ENCODE measurements at places on chromosomes 13 and 19.

DNA sequence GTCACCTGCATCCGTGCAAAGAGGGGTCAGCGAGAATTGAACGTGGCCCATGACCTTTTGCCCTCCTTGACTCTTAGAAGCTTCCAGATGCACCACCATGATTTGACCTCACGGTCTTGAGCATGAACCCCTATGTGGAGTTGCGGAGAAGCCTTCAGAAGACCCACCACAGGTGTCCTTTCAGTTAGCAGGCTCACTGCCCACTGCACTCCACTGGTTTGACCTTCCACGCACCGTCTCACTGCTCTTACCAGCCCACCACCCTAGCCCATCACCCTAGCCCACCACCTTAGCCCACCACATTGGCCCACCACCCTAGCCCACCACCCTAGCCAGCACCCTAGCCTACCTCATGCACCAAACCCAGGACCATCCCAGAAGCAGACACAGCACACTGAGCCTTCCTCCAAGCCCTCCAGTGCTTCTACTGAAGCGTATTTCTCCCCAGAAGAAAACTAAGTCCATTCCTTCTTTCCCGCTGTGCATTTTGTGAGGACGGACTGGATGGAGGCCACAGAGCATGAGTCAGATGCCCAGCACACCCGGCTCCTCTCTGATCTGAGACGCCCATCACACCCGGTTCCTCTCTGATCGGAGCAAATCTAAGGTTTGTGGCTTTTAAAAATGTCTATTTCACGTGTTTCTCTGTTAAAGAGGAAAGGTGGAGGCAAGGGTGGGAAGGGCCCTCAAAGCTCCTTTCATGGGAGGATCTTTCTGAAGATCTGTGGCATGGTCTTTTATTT, 45.8 kb downstream of the SOX1 start:
- DNase-seq = no peak

- no peak for DNase-seq
Observed at GRCh38 chr19:48716562-48717291, 2.8 kb downstream of the MAMSTR start.

- peak; percentile 95 for DNase-seq
Observed at GRCh38 chr13:48094781-48095502, at the start of gene MED4. MED4 (minus strand) TSS chr13:48095104; CDS start chr13:48095078, 26 bp downstream.

- DNase-seq = peak; percentile 13
Observed at GRCh38 chr13:37074703-37075102, 15.2 kb upstream of the SUPT20H start.

DNA sequence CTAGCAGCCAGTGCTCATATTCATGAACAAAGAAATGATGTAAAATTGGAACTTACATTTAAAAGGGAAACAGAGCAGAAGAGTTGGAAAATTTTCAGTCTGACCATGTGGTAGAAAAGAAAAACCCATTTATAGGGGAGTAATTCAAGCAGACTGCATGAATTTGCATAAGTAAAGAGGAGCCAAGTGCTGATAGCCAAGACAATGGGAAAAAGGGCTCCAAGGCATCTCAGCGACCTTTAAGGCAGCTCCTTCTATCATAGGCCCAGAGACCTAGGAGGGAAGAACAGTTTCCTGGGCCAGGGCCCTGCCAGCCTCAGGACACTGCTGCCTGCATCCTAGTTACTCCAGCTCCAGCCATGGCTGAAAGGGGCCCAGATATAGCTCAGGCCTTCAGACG, 7.5 kb downstream of the DNAJC3 start:
- no peak for DNase-seq

GRCh38 chr13:27349458-27349857, 75.0 kb upstream of the GTF3A start:
- DNase-seq = no peak

- DNase-seq = no peak
Observed at GRCh38 chr13:109157275-109157674, 527.9 kb downstream of the MYO16 start.

DNA sequence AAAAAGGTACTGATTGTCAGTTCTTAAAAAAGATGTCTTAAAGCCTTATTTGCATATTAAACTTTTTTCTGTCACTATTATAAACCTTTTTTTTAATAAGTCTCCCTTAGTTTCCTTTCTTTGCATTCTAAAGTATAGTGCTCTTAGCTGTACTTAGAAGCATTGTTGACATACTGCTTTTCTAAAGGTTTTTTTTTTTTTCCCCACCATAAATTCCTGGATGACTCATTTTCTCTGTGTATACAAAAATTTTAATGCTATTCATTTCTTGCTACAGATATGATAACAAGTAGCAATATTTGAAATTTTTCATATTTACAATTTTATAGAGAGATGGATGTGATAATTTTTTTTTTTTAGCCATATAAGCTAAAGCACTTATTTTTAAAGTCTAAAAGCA, 43.5 kb downstream of the METTL21C start:
- no peak for DNase-seq

DNA sequence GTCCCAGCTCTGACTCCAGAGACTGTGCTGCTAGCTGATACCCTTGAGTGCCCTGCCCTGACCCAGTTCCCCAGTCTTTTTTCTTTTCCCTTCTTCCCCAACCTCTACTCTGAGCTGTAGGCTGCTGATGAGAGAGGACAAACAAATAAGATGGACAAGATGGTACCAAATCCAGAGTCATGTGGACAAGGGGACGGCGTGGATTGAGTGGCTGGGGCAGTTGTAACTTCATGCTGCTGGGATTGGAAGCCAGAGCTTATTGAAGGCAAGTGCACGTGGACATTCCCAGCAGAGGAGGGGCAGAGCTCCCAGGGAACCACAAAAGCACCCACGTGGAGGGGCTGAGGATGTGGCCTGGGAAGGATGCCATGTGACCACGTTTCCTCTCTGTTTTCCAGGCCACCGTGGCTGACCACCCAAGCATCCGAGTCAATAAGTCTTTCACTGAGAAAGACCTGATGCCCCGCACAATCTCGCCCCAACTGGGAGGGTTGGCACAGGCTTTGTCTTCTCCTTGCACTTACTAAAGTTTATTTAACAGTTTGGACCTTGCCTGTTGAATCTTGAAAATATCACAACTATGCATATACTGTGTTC, 323.3 kb upstream of the ZNF507 start:
- no peak for DNase-seq

DNA sequence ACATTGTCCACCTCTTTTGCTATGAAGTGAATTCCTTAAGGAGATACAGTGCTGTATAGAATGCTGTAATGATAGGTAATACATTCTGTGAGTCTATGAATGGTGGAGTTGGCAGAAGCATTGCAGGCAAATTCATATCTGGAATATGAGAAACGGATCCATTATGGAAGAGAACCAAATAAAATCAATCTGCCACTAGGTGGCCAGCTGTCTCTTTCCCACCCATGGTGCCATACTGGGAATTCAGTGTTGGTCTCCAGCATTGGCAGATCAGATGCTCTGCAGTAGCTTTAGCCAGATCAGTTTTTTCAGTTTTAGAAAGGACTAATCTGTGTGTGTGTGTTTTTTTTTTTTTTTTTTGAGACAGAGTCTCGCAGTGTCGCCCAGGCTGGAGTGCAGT, 27.6 kb downstream of the DNAJC3 start:
- peak; percentile 60 for DNase-seq

DNA sequence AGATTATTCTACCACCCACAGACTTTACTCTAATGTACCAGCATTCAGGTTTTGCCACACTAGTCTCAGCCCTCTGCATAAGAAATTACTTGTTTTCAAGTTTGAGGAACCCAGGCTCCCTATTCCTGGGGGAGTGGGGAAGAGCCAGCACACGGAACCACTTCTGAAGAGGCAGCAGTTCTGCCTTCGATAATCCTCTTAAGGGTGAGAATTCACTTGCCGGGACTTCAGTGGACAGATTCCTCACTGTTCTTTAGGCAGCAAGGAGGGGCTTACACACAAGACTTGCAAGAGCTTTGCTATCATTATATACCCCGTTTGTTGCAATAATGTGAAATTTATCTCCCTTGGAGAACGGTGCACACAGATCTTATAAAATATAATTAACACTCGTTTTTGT, 133.1 kb downstream of the ABCC4 start:
- DNase-seq = no peak

DNA sequence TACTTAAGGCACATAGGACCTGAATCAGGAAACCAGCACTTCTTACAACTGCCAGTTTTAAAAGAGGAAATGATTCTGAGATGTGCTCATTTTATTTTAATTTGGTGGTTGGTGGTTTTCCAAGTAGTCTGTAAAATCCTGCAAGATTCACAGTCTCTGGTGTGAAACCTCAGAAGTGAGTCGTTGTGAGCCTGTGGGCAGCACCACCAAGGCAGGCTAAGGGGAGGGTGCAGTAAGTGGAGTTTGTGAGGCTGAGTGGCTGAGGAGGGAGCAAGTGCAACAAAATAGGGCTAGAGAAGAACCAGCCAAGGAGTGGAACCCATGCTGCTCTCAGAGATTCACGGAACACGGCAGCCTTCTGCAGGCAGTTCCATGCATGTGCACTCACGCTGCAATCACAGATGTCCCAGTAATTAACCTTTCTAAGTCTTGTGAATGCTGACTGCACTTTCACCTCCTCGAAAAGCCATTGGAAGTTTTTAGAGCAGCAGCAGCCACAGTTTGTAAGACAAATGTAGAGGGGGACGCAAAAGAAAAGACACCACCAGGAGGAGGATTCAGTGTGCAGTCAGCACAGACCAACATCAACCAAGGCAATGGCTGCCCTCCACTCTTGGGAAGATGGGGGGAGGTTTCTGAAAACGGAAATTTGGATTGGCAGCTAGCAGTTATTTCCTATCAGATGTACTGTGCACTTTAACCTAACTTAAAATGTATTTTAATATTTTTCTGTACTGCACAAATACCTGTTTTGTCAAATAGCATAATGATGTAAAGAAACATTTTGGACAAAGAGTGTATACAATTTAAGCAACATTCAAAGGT, 44.9 kb downstream of the ESD start:
- DNase-seq = no peak

GRCh38 chr19:49339301-49340068, 4.3 kb downstream of the CD37 start:
- peak; percentile 60 for DNase-seq

DNA sequence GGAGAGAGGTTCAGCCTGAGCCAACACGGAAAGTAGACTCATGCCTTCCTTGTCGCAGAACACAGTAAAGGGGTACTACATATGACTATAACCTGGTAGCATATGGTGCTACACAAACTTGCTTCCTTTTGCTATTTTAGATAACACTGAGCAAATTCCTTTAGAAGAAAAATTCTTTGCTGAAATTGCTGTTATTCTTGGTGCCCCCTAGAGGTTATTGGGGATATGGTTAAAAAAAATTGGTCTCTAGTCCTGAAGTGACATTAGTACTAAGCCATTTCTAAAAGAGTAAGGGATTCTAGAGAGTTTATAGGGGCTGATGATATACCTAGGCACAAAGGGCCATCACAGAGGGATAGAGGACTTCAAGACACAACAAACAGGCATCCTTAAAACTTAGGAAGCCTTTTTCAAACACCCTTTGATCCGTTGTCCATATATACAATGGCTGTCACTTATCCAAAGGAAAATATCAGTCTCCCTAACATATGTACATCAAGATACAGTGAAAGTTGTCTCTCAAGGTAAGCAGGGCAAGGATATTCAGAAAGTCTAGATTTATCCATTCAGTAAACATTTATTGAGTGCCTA, 13.9 kb upstream of the HS6ST3 start:
- no peak for DNase-seq

- DNase-seq = no peak
Observed at GRCh38 chr13:42148538-42148937, 100.1 kb downstream of the DGKH start.

DNA sequence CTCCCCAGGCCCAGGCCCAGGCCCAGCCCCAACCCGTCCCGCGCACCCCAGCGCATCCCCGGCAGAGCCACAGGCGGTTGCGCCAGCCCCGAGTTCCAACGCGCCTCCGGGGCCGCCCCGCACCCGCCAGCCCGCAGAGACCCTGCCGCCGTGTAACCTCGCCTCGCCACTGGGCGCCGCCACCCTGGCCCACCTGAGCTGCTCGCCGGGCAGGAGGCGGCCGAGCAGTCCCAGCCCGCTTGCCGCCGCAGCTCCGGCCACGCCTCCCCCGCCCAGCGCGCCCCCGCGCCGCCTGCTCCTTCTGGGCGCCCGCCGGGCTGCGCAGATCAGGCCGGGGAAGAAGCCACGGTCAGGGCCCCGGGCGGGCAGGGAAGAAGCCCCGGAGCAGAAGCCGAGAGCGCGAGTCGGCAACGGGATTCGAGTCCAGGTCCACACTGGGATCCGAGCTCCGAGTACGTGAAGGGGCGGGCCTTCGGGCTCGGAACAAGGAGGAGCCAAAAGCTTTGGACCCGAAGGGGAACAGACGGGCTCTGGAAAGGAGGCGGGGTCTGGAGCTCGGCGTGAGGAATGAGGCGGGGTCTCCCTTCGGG, at the start of gene MBOAT7:
Gene MBOAT7 (minus strand): TSS at position 436 of the 590 bp plus-strand sequence. CDS start 1,072 bp downstream, outside the sequence.
- peak; percentile 78 for DNase-seq

DNA sequence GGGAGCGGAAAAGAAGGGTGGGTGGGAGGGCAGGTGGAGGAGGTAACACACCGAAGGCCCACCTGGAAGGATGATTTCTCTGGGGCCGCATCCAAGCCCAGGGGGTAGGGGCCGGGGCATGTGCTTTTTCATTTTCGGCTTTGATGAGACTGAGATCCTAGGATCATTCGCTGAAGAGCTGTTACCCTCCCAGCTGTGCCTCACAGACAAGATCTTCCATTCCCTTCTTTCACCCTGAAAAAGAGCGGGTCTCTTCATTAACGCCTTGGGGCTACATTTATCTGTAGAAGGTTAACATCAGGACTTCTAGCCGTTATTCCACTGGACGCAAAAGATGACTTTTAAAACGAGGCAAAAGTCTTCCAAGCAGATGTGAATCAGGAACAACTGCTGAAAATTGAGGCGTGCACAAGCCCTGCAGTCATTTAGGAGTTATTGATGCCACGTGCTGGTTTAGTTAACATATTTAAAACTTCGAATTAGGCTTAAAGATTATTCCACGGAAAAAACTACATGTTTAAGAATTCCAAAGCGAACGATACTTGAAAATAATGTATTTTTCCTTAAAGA, 1.1 kb downstream of the LMO7 start:
- DNase-seq = no peak

DNA sequence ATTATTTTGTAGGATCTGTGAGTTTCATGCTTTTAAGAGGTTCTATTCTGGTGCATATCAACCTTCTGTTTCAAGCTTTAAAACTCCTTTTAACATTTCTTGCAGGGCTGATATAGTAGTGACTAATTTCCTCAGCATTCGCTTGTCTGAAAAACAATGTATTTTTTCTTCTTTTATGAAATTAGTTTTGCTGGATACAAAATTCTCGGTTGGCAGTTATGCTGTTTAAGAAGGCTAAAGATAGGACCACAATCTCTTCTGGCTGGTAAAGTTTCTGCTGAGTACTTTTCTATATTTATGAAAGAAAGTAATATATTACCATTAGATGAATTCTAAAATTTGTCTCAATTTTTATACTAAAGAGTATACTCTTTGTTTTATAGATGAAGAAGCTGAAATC, 487.8 kb upstream of the SPRY2 start:
- DNase-seq = no peak

- DNase-seq = no peak
Observed at GRCh38 chr13:86446311-86446710, 647.1 kb upstream of the SLITRK6 start.

DNA sequence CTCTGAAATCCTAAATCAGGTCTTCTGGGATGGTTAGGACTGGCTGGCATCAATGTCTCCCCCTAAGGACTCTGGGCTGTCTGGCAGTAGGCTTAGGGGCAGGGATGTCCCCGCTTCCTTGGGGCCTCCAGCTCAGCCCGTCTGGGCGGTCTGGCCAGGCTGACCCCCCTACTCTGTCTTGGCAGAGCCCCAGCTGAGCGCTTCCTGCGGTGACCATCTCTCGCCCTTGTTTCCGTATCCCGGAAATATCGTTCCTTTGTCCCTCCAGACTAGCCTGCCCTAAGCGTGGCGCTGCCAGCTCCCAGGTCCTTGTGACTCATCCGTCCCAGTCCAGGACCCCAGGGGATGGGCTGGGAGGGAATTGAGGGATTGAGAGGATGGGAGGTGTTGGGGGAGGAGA, 11.3 kb downstream of the GTPBP3 start:
- no peak for DNase-seq

All from trophoblast cell (in vitro differentiated cells and primary cell).